ENCODE measurements at places on chromosomes 1 and 21. TPM values are rescaled to one million over a fixed set of nuclear protein-coding genes. Genes with fewer than 3 reads are reported as not detected.

The E2F2 gene
- total RNA-seq: 2.9 TPM

The KRTAP21-2 gene
- total RNA-seq: not detected

The CRP gene
- not detected for total RNA-seq

The DNAJC28 gene
- total RNA-seq: 0.28 TPM

The TIE1 gene
- not detected for total RNA-seq

The TMEM269 gene
- 0.06 TPM for total RNA-seq

The UROD gene
- total RNA-seq: 42.4 TPM

The GBP2 gene
- 0.96 TPM for total RNA-seq

The SPRR2G gene
- total RNA-seq: not detected

The NUDC gene
- 158 TPM for total RNA-seq

The BARHL2 gene
- not detected for total RNA-seq

The KLHDC9 gene
- 1.5 TPM for total RNA-seq

The PDC gene
- not detected for total RNA-seq

The NIBAN1 gene
- total RNA-seq: 1.1 TPM

The PEAR1 gene
- total RNA-seq: 5.0 TPM

The ELAVL4 gene
- total RNA-seq: not detected

The MIB2 gene
- 16.1 TPM for total RNA-seq

The SH2D1B gene
- total RNA-seq: 0.23 TPM

The FCRL2 gene
- not detected for total RNA-seq

The DCST1 gene
- total RNA-seq: 0.06 TPM

The ICOSLG gene
- 4.8 TPM for total RNA-seq

The ZNF648 gene
- total RNA-seq: not detected

The CHIA gene
- total RNA-seq: not detected

The SLC30A2 gene
- 0.55 TPM for total RNA-seq

The GNG12 gene
- total RNA-seq: 74.5 TPM

The ADGRB2 gene
- 5.6 TPM for total RNA-seq

The S100A16 gene
- 496 TPM for total RNA-seq

The DNAH14 gene
- total RNA-seq: 16.2 TPM

The GBP7 gene
- total RNA-seq: not detected

The CELA2A gene
- not detected for total RNA-seq

The EPHA10 gene
- total RNA-seq: 1.4 TPM

The FCGR1A gene
- total RNA-seq: not detected

The TMEM52 gene
- 0.63 TPM for total RNA-seq

The FOXD2 gene
- total RNA-seq: 0.53 TPM

The CLK2 gene
- 27.8 TPM for total RNA-seq

The MEX3A gene
- total RNA-seq: 0.76 TPM

The AGT gene
- total RNA-seq: 0.13 TPM

The AJAP1 gene
- total RNA-seq: not detected

The OR2L3 gene
- total RNA-seq: not detected

The ATP13A2 gene
- 27.2 TPM for total RNA-seq

The SLC45A1 gene
- 11.2 TPM for total RNA-seq

The L1TD1 gene
- not detected for total RNA-seq

The ERICH3 gene
- not detected for total RNA-seq

The RGS1 gene
- not detected for total RNA-seq

The FALEC gene
- total RNA-seq: not detected

The GJA5 gene
- total RNA-seq: not detected

The BMP8B gene
- 5.9 TPM for total RNA-seq

The TNFSF4 gene
- 0.09 TPM for total RNA-seq

The CRABP2 gene
- 8.2 TPM for total RNA-seq

The GRHL3 gene
- total RNA-seq: 1.0 TPM
